GM20000 (cell line): ENCODE measurements at places on chromosomes 7 and 10.

DNA sequence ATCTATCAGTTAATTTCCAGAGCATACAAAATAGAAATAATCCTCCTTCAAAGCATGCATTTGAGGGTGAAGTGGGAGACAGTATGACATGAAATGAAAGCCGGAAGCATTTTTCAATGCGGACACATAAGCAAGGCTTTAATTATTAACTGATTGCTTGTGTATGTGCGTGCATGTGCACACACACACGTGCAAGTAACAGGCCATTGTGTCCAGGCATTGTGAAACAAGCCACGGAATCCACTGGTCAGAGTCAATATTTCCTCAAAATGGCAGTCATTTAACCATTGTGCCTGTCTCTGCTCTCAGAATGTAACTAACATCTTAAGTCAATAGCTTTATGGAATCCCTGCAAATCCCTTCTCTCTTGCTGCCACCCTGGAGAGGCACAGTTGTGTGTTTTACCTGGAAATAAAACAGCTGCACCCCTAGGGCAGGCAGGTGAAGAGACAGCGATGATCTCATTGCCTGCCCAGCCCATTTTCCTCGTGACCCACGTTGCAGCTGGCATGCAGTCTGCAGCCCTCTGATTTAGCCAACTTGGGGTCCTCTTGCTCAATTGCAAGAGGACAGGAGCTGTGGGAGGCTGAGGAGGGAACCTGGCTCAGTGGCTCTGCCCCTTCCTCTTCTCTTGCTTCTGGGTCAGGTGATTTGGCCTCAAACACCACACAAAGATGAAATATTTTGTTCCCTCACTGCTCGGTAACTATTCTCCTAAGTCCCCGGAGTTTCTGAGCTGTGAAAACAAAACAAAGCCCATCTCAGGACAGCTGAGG, 500.9 kb upstream of the ZMIZ1 start:
- DNase-seq: no peak

- no peak for DNase-seq
Measured at GRCh38 chr7:123143252-123144006, 56.3 kb downstream of the SLC13A1 start.

DNA sequence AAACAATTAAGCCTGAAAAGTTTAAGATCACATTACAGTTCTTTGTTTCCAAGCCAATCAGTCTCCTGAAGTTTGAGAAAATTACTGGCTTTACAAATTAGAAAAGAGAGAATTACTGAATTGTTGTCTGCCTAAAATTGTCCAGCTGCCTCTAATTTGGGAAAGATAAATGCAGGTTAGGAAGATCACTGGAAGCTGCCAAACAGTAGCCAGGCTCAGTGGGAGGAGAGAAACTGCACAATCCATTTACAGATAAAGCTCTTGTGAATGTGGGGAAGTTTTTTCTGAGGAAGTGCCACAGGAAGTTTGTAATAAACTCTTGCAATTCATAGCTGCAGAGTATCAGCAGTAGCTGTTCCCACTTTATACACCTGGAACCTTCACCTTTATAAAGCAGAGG, 100.7 kb downstream of the IQUB start:
- no peak for DNase-seq

DNA sequence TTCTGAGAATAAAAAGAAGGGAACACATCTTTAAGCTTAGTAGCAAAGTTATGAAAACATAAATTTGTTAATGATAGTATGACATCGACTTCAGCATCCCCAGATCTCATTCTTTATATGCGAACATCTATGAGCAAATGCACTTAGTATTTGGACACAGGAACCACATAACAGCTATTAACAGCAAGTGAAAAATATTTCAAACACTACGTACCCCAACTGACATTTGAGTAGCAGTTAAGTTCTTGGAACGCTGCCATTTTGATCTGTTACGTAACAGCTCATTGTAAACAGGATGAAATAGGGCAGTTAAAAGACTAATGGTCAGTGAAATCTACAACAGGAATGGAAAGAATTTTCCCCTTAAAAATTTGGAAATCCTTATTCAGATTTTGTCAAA, 428.9 kb downstream of the TNS3 start:
- DNase-seq: no peak

- no peak for DNase-seq
Measured at GRCh38 chr10:18144928-18145327, 4.7 kb downstream of the CACNB2 start.

DNA sequence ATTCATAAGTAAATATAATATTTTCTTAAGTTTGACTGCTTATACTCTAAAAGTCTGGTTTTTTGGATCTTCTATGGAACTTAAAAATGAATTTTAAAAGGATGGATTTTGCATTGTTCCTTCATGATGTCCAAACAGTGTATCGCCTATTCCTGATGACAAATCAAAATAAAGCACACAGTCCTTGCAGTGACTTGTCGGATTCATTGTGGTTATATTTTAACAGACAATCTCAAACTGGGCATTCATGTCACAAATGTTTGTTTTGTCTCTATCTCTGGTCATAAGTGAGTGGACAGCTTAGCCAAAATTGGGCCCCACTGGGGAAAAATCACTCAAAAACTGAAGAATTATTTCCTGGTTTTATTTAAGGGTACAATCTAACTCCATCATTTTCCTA, 74.8 kb downstream of the LMBR1 start:
- no peak for DNase-seq

DNA sequence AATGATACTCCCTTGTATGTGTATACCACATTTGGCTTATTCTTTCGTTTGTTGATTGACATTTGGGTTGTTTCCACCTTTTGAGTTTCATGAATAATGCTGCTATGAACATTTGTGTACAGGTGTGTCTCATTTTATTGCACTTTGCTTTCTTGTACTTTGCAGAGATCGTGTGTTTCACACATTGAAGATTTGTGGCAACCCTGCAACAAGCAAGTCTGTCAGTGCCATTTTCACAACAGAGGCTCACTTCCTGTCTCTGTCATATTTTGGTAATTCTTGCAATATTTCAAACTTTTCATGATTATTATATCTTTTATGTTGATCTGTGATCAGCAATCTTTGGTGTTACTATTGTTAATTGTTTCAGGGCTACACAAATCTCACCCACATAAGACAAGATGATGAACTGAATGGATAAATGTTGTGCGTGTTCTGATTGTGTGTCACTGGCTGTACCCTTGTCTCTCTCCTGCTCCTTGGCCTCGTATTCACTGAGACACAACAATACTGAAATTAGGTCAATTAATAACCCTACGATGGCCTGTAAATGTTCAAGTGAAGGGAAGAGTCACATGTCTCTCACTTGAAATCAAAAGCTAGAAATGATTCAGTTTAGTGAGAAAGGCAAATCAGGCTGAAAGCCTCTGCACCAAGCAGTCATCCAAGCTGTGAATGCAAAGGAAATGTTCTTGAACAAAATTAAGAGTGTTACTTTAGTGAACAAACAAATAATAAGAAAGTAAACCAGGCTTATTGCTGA, 133.6 kb upstream of the JCAD start:
- DNase-seq: no peak
